ENCODE measurements at places on chromosomes 12 and 14.

GRCh38 chr12:121448771-121449315 lies 48.9 kb downstream of the RNF34 start:
- DNase-seq: no peak

DNA sequence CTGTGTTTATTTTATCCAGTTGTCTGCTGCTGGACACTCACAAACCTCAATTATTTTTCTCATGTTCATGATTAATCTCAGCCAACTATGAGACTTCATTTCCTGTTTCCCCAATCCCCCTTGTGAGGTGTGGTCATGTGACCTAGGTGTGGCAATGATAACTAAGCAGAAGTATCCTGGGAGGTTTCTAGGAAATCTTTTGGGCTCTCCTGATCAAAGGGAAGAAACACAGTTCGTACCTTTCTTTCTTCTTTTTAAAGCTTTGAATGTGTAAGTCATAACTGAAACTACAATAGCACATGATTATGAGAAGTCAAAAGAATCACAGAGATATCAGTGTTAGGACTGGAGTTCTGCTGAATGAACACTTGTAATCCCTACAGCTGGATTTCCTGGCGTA lies 34.4 kb upstream of the MANSC4 start:
- DNase-seq: no peak

- no peak for DNase-seq
These were observed 50.2 kb downstream of the A2M start for GRCh38 chr12:9065607-9065856.

DNA sequence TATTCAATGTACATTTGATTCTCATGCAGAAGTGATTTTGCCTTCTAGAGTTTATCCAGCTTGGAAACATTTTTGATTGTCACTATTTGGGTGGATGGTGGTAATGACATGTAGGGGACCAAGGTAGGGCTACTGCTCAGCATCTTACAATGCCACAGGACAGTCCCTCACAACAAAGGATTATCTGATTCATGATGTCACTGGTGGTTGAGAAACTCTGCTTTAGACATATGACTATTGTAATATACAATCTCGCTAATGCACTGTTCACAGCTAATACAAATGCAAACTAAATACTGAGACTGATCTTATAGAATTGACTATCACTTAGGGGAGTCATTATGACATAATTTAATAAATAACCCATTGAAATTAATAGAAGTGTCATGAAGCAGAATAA lies 60.4 kb upstream of the BTG1 start:
- no peak for DNase-seq

- no peak for DNase-seq
These were observed 6.6 kb upstream of the KRT18 start for GRCh38 chr12:52942066-52942900.

DNA sequence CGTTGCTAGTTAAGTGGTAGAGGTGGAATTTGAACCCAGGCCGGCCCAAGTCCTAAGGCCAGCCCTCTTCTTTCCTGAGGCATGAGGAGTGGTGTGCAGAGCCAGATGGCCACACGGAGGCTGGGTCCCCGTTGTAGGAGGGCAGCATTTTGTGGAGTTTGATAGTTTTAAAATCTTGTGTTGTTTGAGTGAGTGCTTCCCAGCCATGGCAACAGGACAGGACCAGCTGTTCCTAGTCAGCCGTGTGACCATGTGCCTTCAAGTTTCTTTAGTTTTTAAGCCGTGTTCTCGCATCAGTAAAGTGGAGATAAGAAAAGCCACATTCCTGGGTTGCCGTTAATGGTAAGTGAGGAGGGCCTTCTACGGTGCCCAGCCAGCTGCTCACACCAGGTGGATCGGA lies 44.4 kb downstream of the UBE3B start:
- DNase-seq: no peak

- DNase-seq: no peak
These were observed 411.1 kb downstream of the SYT1 start for GRCh38 chr12:79275631-79276030.

- DNase-seq: peak; percentile 86
These were observed 17.7 kb upstream of the CD27 start for GRCh38 chr12:6426882-6427671.

DNA sequence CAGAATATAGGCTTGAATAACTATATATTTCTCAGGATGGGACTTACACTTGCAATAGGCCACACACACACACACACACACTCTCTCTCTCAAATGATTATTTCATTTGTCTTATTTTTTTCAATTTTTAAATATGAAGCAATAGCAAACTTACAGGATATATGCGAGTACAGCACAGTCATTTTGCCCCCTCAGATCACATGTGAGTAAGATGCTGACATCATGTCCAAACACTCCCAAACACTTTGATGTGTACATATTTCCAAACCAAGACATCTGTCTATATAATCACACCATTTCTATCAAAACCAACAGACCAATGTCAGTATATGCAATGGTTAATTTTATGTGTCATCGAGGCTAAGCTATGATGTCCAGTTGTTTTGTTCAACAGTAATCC lies 1535.9 kb upstream of the FLRT2 start:
- no peak for DNase-seq

- DNase-seq: no peak
These were observed 29.7 kb downstream of the LGR5 start for GRCh38 chr12:71469258-71469750.

GRCh38 chr12:94977766-94978468 lies 25.6 kb downstream of the NDUFA12 start:
- no peak for DNase-seq

- no peak for DNase-seq
These were observed 983.1 kb downstream of the FLRT2 start for GRCh38 chr14:86513056-86513455.

DNA sequence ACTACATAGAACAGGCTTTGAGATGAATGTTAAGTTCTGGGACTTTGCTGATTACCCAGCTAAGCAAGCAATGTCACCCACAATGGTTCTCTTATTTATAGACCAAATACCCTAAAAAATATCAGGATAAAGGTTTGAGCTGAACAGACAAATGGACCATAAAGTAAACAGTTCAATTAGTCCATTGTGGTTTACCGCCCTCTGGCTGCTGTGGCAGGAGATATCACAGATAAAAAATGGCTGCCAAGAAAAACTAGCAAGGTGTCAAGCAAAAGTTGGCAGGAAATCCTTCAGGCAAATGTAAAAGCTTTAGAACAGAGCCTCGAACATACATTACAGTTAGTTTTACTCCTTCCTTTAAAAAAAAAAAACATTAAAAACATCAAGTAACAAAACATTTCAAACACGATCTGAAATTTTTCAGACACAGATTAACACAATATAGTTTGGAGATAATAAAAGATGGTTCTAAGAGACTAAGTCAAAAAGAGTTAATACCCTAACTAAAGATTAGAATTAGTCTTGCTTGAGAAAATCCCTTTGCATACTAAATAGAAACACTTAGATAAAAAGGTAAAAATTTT lies 41.3 kb downstream of the MED13L start:
- peak; percentile 30 for DNase-seq

DNA sequence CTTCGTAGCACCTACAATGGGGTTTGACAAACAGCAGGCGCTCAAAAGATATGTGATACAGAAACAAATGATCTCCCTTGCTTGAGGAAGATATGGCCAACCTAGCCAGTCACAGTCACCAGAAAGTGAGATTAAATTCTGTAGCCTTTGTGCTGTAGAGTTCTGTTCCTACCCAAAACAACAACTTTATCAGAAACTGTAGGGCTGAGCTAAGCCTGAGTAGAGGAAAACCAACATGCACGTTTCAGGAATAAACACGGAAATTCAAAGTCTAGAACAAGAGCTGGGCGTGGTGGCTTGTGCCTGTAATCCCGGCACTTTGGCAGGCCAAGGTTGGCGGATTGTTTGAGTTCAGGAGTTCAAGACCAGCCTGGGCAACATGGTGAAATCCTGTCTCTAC lies 23.0 kb downstream of the AICDA start:
- DNase-seq: no peak

GRCh38 chr12:53425515-53426150 lies 2.0 kb downstream of the AMHR2 start:
- no peak for DNase-seq

- DNase-seq: no peak
These were observed 112.6 kb downstream of the PRMT8 start for GRCh38 chr12:3603576-3603975.

DNA sequence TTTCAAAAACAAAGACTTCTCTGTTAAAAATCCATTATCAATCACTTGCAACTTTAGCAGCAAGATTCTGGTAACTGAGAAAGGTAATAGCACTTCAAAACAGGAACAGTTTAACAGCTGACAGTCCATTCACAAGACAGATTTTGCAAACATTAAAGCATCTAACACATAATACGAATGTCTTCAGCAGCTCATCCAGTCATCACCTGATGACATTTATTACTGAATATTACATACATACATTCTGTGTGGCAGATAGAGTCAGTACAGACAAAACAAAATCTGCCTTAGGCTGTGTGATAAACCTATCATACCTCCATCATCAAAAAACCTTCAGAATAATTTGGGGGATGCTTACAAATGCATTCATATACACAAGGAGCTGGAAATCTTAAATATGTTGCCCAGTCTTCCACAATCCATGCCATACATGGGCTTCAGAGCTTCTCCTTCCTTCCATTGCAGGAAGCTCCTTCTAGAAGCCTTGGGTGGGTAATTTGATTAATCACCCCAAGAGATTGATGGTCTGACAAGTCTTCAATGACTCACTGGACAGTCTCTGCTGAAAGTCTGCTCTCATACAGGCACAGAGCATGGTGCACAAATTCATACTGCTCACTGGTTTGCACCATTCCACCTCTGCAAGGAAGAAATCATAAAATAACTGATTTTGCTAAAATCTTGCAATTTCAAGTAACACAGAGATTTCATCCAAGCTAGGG lies 1.6 kb upstream of the PTPRB start:
- no peak for DNase-seq

Measured in stimulated activated CD4-positive, alpha-beta T cell treated with anti-CD3 and anti-CD28 coated beads, Interleukin-12 subunit alpha, Interleukin-12 subunit beta, amount 100 ng/mL, for 4 hours (primary cell).